Stimulated activated CD8-positive, alpha-beta memory T cell treated with anti-CD3 and anti-CD28 coated beads, Interleukin-2, amount 100 ng/mL, for 1 hour (primary cell): ENCODE measurements at places on chromosomes 11 and 22.
A peak's percentile ranks its signal among the peaks of the same experiment; 100 is the strongest.

GRCh38 chr11:35852056-35852455 lies 91.8 kb upstream of the LDLRAD3 start:
- no peak for DNase-seq

DNA sequence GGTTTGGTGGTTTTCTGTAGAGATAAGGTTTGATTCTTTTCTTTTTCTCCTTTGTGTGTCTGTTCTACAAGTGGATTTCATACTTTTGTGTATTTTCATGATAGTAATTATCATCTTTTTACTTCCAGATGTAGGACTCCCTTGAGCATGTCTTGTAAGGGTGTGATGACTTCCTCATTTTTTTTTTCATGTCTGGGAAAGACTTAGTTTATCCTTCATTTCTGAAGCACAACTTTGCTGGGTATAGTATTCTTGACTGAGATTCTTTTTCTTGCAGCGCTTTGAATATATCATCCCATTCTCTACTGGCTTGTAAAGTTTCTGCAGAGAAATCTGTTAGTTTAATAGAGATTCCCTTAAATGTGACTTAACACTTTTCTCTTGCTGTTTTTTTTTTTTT lies 32.9 kb downstream of the MADD start:
- DNase-seq: no peak

GRCh38 chr11:115409116-115409670 lies 95.0 kb downstream of the CADM1 start:
- no peak for DNase-seq

- no peak for DNase-seq
Observed at GRCh38 chr11:18332891-18333290, 10.5 kb downstream of the GTF2H1 start.

DNA sequence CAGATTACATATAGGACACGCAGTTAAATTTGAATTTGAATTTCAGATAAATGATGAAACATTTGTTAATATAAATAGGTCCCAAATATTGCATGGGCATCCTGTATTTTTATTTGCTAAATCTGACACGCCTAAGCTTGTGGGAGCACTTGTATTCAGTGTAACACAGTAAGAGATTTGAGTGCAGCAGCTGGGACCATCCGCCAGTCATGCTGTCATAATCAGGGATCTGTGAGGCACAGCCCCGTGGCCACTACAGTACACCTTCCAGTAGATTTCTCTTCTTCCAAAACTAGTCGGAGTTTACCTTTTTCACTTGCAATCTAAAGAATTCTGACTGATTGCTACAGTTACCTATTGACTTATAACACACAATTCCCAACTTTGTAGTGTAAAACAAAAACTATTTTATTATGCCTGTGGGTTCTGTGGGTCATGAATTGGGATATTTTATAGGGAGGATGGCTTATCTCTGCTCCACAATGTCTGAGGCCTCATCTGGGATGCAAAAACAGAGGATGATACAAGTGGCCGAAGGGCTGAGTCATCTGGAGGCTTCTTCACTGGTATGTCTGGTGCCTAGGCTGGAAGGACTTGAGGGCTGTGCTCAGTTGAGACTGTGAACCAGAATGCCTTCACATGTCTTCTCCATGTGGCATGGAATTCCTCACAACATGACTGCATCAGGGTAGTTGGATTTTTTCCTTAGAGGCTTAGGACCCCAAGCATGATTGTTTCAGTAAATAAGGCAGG lies 74.1 kb downstream of the PRSS23 start:
- DNase-seq: no peak

GRCh38 chr11:118691926-118692830 lies 12.7 kb upstream of the TREH start:
- DNase-seq: peak; percentile 46

DNA sequence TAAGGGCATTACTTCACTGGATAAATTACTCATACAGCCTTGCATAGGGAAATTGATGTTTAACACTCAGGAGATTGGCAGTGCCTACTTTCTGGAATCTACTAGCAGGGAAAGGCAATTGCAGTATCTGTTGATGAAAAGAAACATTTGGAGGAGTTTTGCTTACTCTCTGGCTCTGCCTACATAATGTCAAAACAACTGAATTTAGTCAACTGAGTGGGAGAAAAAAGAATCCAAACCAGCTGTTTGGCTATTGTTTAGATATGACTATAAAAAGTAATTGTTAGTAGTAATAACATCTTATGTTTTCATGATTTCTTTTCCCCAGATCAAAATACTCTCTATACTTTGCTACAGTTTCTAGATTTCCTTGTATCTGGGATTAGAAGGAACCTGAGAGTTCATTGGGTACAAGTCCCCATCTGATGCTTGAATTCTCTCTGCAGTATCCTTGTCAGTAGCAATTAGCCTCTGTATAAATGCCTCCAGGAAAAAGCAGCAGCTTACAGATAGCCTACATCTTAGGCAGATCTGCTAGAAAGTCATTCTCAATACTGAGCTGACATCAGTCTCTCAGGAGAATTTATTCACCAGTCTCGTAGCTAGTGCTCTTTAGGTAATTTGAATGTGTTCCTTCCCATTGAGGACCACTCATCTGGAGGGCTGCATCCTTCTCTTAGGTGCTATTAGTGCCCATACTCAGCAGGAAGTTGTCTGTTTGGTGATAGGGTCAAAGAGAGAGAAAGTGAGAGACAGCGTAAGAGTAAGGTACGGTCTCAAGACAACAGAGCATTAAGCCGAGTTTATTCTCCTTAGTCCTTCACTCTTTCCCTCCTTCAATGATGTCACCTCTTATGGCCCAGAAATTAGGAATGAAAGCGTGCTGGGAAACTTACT lies 185.9 kb upstream of the CCDC90B start:
- DNase-seq: no peak

GRCh38 chr11:73389916-73390315 lies 13.7 kb downstream of the RELT start:
- DNase-seq: no peak

- peak; percentile 98 for DNase-seq
Observed at GRCh38 chr22:50507991-50508884, at the start of gene NCAPH2. Gene NCAPH2 (plus strand): TSS chr22:50508224. CDS start chr22:50508338, 114 bp downstream.

DNA sequence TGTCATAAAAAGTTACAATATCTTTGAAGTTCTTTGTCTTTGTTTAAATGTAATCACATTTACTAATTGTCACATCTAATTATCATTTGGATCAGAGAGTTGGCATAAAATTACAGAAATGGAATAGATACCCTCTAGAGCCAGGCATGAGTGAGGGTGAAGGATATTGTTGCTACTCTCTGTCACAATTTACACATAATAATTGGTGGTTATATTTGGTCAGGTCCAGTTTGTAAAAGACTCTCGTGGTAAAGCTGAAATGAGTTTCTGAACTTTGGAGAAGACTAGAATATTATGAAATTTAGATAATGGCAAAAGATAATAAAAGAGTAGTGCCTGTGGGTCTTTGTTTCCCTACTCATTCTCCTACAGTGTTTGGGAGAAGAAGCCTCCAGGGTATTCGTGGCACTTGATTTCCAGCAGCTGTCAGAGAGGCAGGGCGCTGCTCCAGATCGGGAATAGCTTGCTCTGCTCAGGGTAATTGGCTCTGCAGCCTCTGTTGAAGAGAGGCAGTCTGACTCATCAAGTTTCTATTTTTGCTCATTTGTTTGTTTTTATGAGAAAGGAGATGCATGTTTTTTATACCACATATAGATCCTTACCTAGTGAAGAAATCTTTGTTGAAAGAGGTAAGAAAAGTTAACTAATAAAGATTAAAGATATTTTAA lies 349.9 kb downstream of the CNTN5 start:
- DNase-seq: no peak

- DNase-seq: no peak
Observed at GRCh38 chr11:79937676-79938334, 497.0 kb upstream of the TENM4 start.

DNA sequence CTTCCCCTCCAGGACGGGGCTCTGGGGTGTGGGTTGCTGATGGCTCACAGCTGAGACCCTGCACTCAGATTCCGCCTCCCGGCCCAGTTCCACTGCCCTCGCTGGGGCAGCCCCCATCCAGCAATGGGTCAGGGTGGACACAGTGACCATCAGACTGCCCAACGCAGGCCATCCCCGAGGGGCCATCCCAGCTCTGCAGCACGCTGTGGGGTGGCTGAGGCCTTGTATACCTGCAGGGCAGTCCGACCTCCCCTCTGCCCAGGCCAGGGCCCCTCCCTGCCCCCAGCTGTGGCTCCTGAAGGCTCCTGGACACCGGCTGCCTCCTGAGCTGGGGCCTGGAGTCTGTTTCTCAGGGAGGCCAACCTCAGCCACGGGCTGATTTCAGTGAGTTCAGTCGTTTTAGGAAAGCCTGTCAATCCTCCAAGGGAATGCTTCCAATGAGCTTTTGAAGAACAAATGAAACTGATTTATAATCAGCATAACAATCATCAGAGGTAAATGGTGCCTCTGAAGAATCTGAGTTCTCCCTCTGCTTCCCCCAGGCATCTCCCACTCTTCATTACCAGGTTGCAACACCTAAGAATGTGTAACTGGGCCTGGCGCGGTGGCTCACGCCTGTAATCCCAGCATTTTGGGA lies 95.1 kb downstream of the CELSR1 start:
- no peak for DNase-seq

DNA sequence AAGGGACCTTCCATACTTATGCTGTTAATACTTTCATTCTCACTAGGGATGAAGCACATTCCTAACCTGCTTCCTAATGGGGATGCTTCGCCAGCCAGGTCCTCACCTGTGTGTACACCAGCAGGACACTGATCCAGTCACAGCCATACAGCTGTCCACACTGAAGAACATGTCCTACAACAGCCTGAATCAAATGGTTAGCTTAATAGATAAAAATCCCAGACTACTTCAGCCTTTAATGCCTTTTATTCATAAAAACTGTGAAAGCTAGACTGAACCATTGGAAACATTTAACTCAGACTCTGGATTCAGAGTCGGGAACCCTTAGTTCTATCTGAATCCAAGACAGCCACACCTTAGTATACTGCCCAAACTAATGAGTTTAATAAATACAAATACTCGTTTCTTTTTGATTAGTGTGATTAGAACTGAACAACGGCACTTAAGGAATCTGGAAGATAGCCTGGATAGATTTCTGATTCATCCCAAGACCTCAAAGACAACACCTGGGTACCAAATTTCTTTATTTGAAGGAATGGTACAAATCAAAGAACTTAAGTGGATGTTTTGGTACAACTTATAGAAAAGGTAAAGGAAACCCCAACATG lies 3.3 kb downstream of the FTH1 start:
- DNase-seq: no peak

GRCh38 chr22:40156001-40156516 lies 21.7 kb upstream of the TNRC6B start:
- DNase-seq: no peak

- peak; percentile 14 for DNase-seq
Observed at GRCh38 chr11:14974515-14975251, 2.5 kb upstream of the CALCA start.

GRCh38 chr11:12906501-12906900 lies 102.6 kb upstream of the RASSF10 start:
- no peak for DNase-seq

- no peak for DNase-seq
Observed at GRCh38 chr22:35688913-35689675, 28.6 kb upstream of the APOL5 start.

- no peak for DNase-seq
Observed at GRCh38 chr22:24359452-24360120, 67.8 kb upstream of the ADORA2A start.

DNA sequence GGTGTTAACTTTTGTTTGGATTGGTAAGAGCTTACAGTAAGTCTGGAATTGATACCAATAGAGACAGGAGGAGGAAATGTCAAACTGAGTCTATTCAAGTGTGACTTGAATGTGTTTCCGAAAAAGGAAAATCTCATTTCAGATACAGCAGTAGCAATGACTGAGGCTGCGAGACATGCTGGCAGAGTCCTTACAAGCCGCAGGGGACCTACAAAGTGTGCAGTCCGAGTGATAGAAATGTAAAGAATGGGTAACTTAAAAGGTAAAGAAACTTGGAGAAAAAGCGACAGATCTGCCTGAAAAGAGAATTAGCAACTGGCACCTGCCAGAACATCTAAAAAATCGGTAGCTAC lies 444 bp downstream of the CWF19L2 start:
- DNase-seq: no peak

DNA sequence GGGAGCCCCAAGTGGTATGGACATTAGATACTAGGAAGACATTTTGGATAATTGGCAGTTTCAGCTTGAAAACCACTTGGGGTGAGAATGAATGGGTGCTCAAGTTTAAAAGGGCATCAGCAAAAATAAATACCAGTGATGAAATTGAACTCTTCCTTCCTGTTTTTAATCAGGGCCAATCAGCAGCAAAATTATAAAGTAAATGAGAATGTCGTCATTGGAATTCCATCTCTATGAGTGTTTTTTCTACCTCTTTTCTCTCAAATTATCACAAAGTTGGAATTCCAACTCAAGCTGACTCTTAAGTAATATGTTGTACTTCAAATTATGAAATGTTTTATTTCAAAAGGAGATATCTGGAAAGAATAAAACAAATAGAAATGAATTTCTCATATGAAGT lies 730.6 kb downstream of the METTL15 start:
- no peak for DNase-seq

DNA sequence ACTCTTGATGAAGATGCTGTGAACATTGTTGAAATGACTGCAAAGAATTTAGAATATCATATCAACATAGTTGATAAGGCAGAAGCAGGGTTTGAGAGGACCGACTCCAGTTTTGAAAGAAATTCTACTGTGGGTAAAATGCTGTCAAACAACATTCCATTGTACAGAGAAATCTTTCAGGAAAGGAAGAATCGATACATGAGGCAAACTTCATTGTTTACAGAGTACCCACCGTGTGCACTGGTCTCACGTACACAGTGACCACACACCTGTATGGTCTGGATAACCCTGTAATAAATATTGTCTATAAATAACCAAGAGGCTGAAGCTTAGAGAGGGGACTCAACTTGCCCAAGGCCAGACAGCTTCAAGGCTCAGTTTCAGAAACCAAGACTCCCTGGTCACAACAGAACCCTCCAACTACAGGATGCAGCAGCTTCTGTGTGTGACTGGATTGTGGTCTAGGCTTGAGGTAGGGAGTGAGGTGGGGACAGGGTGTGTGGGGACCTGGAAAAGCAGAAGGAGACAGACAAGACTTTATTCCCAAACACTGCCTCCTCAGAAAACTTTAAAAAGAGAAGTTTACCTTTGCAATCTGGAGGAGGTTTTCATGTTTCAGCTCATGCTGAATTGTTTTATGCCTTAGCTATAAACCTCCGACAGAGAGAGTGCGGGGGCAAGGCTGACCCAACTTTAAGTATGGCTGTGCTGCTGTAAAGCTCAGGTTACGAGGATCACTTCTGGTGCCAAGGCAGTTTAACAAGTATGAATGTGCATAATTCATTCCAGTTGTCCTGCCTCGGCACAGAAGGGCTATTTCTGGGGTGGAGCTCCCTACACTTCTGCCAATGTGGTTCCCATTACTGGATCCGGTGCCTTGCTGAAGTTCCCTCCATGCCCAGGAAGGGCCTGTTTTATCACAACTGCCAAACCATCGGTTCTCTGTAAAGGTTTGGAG lies 372.6 kb upstream of the NARS2 start:
- no peak for DNase-seq
